Stimulated activated CD8-positive, alpha-beta memory T cell treated with anti-CD3 and anti-CD28 coated beads, Interleukin-12 subunit alpha, Interleukin-12 subunit beta, amount 100 ng/mL, for 4 hours (primary cell): ENCODE measurements at places on chromosomes 3 and 15.

- no peak for DNase-seq
These were observed 352.0 kb downstream of the GAP43 start for GRCh38 chr3:115975353-115975752.

GRCh38 chr3:81658322-81658997 lies 103.0 kb downstream of the GBE1 start:
- no peak for DNase-seq

DNA sequence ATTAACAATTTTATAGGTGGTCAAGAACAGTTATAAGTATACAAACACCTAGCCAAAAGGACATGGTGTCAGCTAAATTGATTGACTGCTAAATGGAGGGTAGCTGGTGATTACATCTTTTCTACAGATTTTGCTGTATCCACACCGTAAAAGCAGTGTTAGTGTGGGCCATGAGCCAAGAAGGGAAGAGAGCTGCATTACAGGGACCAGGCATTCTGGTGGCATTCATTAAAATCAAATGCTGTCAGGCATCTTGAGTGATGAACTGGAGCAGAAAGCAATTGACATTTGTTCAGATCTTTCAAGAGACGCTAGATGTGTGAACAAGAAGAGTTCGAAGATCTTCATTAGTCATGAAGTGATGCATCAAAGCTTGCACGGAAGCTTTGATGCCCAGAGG lies 177.9 kb downstream of the ARPP21 start:
- no peak for DNase-seq

- no peak for DNase-seq
These were observed 62.8 kb downstream of the XXYLT1 start for GRCh38 chr3:195208183-195208582.

DNA sequence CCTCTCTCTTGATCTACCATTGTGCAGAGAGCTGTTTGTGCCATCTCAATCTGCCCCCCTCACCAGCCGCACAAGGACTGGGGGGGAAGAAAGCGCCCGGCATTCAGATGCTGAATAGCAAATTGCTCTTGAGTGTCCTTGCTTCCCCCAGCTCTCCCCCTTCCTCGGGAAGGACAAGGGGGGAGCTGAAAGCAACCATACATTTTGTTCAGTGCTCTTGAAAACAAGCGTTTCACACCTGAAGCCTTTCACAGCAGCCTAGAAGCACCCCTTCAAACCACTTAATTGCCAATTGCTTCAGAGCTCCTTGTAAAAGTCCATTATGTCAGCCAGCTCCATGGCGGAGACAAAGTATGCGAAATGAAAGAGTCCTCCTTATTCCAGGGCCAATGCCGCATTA lies 540.1 kb downstream of the NR2F2 start:
- no peak for DNase-seq

DNA sequence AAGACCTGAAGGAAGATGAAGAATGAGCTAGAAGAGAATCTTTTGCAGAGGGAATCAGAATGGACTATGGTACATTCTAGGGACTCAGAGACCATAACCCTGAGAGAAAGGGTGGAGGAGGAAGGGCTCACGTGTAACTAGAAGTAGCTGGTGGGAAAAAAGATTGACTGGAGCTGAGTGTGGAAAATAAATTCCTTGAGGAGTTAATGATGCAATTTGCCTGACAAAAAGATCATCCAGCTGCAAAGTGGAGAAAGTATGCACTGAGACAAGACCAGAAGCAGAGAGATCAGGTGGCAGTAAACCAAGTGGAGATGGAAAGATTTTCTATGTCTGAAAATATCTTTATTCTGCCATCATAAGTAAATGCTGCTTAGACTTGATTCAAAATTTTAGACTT lies 52.9 kb upstream of the TBL1XR1 start:
- DNase-seq, result no peak

- DNase-seq, result no peak
These were observed 101.4 kb upstream of the TRPM1 start for GRCh38 chr15:31202953-31203352.

DNA sequence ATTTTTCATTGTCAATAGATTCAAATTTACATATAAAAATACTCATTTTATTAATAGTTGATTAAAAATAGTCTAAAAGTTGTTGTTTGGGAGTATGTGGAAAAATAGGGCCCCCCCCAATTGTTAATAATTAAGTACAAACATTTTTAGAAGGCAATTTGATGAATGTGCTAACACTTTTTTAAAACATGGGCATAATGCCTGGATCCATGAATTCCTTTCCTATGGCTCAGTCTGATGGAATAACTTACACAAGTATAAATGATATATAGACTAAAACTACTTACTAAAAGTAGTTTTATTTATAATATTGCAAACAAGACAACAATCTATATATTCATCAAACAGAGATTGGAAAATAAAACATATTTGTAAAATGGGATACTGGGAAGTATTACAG lies 247.2 kb upstream of the LRRN1 start:
- no peak for DNase-seq

DNA sequence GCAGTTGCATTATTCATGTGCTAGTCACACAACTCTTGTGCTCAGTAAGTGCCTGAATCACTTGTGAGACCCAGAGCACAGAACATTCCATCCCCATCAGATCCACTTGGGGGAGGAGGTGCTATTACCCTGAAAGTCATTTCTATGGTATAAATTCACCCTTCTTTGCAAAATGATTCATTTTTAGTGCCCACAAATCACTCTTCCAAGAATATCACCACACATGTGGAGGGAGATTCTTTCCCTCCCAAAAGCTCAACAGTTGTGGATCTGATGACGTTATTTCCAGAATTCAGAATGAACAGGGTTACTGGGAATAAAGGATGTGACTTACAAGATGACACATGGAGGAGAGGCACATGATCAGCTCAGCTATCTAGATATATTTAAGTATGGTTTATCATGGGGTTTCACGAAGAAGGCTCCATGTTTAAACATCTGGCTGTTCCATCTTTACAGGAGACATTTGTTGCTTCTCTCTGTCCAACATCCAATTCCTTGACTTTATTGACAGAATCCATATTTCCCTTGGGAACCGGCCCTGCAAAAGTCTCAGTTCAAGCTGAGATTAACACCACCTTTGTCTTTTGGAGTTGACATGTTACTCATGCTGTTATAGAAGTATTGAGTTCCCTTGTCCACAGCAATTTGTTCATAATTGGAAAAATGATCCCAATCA lies 214.2 kb upstream of the PROK2 start:
- no peak for DNase-seq

DNA sequence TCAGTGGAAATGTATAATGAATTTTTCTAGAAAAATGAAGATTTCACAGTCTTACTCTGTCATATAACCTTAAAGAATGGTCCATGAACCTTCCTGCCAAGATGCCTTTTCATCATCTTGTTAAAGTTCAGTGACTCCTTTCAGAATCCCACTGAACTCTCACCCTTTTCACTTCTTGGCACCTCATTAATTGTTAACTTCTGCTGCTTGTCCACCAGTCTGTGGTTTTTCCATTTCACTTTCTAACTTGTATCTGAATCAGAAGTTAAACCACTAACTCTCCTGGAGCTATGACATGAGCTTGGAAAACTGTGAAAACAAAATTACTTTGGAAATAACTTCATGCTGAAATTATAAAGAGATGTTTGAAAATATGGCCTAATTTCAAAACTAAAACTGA lies 281.2 kb upstream of the ALCAM start:
- DNase-seq, result no peak

- no peak for DNase-seq
These were observed 106.5 kb upstream of the SATB1 start for GRCh38 chr3:18531662-18532061.

- no peak for DNase-seq
These were observed 24.1 kb downstream of the POPDC2 start for GRCh38 chr3:119636249-119636648.

DNA sequence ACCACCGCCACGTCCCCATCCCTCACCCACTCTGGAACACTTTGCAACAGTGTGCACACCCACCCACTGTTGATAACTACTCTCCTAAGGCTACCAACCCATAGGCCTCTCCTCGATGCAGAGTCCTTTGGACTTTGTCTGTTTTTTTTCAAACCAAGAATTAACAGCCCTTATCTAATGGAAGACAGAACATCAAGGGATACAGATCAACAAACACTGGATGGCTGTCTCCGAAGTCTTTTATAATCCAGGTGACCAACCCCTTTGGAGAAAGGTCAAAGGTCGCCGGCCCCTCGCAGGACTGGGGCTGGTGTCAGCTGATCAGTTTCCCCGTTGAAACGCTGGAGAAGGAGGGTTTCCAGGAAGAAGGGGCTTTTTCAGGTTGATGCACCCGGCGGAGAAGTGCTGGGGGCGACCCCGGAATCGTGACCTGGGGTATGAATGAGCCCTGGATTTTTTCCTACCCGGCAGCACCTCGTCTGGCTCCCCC lies 532 bp downstream of the B4GALT4 start:
- no peak for DNase-seq

DNA sequence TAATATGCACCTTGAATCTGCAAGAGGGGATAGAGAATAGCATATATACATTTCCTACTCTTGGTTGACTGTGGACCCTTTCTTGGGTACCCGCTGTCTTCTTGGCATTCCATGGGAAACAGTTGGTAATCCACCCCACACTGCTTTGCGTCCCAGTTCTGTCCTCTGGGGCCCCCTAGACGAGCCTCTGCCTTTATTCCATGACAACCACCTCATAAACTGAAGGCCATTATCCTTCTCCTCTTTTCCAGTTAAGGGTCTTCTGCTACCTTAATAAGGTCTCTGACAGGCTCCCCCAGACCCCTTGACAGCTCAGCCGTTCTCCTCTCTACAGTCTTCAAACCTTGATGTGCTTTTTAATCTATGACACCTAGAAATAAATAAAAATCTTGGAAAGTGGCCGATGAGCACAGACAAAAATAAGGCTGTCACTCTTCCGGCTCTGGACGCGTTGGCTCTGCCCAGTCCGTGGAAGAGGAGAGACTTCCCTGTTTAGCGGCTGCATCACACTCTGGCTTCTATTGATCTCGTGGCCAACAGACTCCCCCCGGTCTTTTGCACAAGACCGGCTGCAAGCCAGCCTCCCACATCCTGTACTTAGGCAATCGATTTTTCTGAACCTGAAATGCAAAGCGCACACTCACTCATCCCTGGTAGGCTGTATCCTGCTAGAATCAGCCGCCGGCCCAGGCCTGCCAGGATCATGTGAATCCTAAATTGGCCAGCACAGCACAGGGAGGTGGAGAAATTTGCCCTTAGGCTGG lies 251.0 kb upstream of the TLE3 start:
- no peak for DNase-seq

GRCh38 chr3:17969985-17970568 lies 227.6 kb upstream of the TBC1D5 start:
- DNase-seq, result no peak

GRCh38 chr15:90790057-90790456 lies 72.9 kb downstream of the BLM start:
- DNase-seq, result no peak

DNA sequence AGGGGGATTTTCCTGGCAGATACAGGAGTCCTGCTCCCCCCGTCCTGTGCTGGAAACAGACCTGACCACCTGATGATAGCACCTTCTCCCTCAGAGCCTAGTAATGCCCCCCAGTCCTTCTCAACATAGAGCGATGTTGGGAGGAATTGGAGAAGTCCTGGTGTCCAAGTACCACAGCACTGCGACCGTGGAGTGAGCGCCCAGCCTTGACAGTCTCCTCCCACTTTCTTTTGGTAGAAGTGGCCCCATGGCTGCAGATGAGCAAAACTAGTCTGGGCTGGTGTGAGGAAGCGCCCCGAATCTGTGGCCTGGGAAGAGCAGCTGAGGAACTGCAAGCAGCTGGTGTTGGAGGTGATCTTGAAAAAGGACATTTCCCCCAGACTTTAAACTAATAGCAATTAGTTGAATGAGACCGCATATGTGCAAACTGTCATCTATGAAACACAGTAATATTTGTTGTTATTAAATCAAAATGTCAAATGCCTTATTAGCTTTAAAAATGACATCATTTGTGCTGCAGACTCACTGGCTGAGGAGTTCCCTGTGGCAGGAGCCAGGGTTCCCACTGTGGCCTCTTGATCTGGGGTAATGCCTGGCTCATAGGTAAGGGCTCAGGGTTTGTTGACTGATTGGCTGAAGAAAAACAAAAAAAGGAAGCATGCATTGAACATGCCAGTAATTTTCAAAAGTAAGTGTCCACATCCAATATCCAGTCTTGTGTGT lies 121.8 kb downstream of the CACNA2D3 start:
- DNase-seq, result no peak

GRCh38 chr3:127121885-127122284 lies 71.0 kb upstream of the PRR23E start:
- no peak for DNase-seq

DNA sequence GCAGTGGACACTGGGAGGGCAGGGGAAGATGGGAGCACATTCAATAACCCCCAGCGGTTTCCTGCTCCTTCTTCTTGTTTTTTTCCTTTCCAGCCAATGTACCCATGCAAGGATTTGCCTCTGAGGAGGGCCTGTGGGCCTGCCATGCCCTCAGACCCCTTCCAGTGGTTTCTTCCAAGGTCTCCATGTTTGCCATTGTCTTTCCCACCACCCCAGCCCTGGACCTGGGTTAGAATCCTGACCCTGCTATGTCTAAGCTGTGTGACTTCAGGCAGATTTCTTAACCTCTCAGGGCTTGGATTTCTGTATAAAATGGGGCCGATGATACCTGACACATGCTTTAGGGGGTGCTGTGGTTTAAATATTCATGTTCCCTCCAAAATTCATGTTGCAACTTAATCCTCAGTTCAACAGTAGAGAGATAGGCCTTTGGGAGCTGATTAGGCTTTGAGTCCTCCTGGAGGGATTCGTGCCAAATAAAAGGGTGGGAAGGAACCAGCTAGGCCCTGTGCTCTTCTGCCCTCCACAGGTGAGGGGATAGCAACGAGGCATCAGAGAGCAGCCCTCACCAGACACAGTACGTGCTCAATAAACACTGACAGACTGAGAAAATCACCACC lies 46.3 kb upstream of the FLNB start:
- no peak for DNase-seq

- DNase-seq, result no peak
These were observed 69.1 kb downstream of the KBTBD8 start for GRCh38 chr3:67067251-67067650.

GRCh38 chr3:151384741-151385174 lies at the start of gene P2RY12:
P2RY12 (minus strand) TSS chr3:151384753; CDS start chr3:151338845, 45,908 bp downstream.
- DNase-seq, result no peak

GRCh38 chr3:159245871-159246270 lies 444.0 kb downstream of the MFSD1 start:
- no peak for DNase-seq

GRCh38 chr3:42061713-42062380 lies 29.3 kb upstream of the TRAK1 start:
- no peak for DNase-seq

DNA sequence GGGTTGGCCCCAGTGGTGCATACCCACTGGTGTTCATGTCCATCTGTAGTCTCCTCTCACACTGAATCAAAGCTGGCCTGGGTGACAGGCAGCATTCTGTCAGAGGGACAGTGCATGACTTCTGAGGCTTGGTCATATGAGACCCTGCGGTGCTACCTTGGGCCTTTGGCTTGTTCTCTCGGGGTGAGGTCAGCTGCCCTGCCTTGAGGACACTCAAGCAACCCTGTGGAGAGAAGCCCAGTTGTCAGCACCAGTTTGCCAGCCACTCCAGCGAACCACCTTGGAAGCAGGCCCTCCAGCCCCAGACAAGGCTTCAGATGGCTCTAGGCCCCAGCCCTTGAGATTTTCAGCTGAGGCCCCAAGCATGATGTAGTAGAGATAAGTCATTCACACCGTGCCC lies 16.9 kb upstream of the RAB7A start:
- no peak for DNase-seq

GRCh38 chr3:64829331-64829730 lies 141.5 kb upstream of the ADAMTS9 start:
- no peak for DNase-seq

- DNase-seq, result peak; percentile 21
These were observed 951 bp downstream of the FNDC3B start for GRCh38 chr3:172040078-172040980.

GRCh38 chr3:34200576-34200975 lies 402.1 kb downstream of the PDCD6IP start:
- DNase-seq, result no peak
